Anterior cingulate cortex (tissue), 58 donors: ENCODE measurements at places on chromosomes 7 and 10.

DNA sequence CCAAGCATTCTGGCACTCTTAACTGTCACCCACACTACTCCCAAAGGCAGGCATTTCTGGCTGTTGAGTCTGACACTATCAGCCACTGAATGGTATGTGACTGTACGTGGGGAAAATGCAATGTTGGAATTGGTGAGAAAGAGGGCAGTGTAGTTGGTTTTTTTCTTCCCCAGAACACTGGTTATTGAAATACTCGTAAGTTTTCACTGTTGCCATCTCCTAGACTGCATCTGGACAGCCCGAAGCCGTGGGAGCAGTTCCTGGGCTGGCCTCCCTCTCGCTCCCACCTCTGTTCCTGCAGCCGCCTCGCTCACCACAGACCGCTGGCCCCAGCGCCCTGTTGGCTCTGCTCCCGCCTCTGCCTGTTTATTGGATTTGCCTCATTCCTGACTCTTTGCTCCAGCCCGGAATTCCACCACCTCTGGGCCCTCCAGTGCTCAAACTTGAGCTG lies 5.7 kb downstream of the PLCE1 start:
- DNase-seq: no peak

DNA sequence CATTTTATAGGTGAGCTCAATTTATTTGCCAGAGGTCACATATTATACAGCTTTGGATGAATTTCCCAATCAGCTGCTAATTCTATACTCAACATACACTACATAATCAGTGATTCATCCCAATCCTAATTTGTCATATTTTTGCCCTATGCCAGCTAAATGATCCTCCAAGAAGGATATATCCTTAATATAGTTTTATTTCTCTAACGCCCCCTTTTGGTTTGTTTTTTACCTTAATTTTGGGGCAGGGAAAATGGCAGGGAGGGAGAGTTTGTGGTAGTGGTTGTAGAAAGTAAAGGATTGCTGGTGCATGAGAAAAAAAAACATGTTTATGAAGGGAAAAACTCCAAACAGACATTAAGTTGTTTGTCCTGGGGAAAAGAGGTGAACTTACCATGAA lies 31.9 kb downstream of the WASL start:
- no peak for DNase-seq

DNA sequence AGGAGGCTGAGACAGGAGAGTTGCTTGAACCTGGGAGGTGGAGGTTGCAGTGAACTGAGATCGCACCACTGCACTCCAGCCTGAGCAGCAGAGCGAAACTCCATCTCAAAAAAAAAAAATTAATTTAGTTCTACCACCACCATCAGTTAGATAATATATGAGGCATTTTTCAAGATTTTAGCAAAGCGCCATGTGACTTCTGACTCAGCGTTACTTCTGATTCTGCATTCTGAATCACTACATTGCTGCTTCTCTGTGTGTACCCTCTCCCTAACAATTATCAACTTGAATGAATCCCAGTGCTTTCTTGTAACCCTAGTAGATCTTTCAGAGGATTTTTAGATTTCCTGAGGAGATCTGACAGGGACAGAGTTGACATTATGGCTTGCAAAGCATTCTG lies 176.8 kb upstream of the SORCS1 start:
- DNase-seq: no peak

DNA sequence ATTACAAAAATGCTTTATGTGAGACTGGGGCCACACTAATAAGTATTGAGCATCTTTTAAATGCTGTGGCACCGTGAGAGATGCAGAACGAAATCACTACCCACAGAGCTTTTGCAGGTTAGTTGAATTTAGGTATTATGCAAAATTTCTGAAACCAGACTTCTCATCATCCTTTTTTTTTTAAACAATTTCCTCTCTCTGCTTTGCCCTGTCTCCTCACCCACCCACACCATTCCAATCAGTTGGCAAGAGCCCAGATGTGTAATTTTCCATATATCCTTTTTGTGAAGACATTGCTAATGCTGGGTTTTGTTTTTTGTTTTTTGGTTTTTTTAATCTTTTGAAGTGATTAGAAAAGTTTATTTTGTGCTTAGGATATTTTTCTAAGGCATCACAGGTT lies 1.1 kb downstream of the YAE1 start:
- DNase-seq: no peak

- DNase-seq: no peak
Observed at GRCh38 chr7:152341039-152341913, 94.5 kb downstream of the KMT2C start.

DNA sequence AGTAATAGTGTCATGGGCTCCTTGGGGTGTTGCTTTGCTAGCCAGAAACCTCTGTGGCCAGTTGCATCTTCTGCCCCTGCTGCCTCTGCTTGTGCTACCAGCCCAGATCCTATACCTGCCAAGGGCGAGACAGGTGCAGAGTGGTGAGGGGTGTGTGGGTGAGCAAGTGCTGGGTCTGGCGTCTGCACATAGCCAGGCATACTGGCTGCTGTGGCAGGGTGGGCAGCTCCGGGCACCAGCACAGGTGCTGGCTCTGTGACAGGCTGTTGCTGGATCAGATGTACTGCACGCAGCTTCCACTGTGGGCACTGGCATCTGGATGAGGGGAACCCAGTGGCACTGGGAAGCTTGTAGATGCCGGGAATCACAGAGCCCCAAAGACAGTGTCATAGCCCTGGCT lies 148.4 kb downstream of the NXPH1 start:
- no peak for DNase-seq

DNA sequence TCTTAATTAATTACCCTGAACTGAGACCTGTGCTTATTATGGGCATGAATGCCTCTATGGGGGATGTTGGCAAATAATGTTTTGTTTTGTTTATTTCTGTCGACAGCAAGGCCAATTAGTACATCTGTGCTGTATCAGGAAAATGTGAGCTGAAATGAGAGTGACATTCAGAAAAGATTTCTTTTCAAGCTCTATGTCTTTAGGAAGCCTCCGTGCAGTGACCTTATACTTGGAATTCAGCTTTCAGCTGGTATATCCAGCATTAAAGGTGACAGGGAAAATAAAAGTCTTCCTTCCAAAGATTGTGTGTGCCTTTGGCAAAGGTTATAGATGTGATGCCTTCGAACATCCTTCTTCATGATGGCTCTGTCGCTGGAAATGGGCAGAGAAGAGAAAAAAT lies 1061.1 kb downstream of the SORCS3 start:
- DNase-seq: no peak

DNA sequence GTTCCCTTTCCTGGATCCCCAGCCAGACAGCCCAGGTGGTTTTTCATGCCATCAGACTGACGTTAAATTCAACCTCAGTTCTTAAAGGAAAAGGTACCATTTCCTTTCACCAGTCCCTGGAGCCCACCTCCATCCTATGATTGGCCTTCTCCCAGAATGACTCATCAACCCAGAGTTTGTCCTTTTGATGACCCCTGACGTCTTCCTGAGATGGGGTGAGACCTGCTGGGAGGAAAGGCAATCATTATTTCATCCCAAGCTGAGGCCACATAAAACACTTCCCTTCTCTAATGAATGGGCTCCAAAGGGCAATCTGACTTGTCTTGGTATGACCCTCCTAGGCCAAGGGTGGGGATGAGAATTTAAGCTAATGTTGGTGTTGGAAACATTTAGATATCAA lies 750.7 kb downstream of the SUGCT start:
- no peak for DNase-seq

DNA sequence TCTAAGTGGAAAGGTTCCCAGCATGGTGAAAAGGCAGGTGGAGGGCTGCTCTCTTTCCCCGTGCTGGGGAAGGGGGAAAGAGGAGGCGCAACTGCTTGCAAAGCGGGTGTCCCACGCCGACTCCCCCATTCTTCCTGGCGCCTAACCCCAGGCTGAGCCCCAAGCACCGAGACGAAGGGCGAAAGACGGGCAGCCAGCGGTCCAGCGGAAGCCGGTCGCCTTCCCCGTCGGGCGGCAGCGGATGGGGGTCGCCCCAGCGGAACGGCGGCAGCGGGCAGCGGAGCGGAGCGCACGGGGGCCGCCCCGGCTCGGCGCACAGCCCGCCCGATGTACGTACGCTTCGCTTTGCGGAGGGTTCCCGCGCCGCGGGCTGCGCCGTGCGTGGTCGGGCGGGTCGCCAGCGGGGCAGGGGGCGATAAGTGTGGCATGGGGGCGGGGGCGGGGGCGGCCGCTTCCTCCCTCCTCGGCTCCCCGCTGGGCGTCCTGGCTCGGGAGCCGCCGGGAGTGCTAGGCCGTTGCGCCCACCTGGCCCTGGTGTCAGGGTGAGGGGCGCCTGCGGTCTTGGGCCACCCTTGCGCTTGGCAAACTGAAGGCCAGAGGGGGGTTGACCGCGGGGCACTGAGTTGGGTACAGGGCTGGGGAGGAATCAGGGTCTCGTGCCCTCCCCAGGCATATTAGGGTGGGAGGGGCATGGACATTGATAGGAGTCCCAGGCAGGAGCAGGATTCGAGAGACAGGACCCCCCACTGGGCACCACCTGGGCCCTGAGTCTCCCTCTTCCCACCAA lies 35.2 kb upstream of the HSPB1 start:
- DNase-seq: no peak

GRCh38 chr10:88116971-88117626 lies 253.7 kb downstream of the PTEN start:
- no peak for DNase-seq

- no peak for DNase-seq
Observed at GRCh38 chr10:104327745-104328645, 10.3 kb downstream of the ITPRIP start.

GRCh38 chr10:120005207-120006201 lies 113.0 kb downstream of the SEC23IP start:
- no peak for DNase-seq
